Esophagus squamous epithelium (tissue), 5 donors: ENCODE measurements at places on chromosomes 7 and 10. TPM values are rescaled to one million over a fixed set of nuclear protein-coding genes. Genes with fewer than 3 reads are reported as not detected.

The SPDYE2 gene
- not detected for total RNA-seq

- DNase-seq, result no peak
Measured at GRCh38 chr7:112495810-112496462, 15.1 kb downstream of the LSMEM1 start.

DNA sequence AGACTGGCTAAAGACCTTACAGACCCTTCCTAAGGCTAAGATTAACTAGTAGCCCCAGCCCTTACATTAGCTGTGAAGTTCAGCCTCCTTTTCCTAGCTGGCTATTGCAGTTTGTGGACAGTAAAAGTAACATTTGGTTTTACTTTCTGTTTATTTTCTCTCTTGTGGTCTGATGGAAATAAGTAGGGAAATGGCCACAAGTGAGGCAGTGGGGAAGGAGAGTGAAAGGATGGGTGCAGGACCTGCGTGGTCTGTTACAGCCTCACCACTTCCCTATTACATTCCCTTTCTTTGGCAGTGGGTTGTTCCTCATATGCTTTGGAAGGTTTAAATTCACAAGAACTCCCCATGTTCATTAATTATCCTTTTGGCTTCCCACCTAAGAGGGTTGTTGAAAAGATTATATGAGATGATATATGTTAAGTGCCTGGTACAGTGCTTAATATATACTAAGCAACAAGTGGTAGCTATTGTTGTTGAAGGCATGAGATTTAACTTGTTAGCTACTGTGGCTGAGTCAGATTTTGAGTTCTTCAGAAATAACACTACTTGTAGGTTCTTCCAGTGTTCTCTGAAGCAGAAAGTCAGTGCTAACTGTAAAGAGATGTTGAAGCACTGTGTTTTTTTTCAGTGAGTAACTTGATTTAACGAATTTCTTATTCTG lies 181.7 kb downstream of the ST7 start:
- DNase-seq, result no peak

DNA sequence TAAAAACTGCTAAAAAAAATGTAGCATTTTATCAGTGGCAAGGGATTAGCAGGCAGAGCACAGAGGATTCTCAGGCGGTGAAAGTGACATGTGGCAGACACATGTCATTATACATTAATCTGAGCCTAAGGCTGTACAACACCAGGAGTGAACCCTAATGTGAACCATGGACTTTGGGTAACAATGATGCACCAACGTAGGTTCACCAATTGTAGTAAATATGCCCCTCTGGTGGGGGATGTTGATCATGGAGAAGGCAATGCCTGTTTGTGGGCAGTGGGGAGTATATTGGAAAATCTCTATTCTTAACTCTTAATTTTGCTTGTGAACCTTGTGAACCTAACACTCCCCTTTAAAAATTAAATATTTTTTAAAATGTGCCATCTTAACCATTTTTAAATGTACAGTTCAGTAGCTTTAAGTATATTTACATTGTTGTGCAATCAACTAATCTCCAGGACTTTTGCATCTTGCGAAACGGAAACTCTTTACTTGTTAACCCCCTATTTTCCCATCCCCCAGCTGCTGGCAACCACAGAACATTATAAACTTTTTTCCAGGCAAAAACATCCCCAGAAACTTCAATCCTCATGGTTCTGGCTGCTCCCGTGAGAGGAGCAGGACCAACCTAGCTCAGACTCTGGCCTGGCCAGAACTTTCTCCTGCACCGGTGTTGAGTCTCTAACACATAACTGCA lies 29.9 kb downstream of the LRRC20 start:
- DNase-seq, result no peak

DNA sequence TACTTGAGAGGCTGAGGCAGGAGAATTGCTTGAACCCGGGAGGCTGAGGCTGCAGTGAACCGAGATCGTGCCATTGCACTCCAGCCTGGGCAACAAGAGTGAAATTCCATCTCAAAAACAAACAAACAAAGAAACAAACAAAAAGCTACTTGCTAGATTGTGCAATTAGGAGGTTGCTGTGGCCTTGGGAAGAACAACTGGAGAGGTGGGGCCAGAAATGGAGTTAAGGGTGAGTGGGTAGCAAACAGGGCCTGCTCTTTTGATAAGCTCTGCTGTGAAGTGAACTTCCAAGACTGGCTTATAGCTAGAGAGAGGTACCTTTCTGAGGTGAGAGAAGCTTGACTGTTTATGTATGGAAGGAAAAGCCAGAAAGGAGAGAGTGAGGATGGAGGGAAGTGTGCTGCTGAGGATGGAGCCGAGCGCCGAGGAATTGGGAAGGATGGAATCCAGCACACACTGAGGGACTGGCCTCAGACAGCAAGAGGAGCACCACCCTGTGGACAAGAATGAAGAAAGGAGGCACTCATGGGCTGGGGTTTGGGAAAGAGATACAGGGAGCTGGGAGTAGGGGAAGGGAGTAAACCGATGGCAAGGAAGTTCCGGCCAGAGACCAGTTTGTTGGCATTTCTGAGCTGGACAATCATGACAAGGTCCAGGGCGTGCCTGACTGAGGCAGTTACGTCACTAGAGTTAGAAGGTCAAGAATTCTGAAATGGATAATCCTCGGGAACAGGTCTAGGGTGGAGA lies 7.0 kb upstream of the RPEL1 start:
- DNase-seq, result no peak

The SH2D4B gene
- total RNA-seq, result not detected

The COMTD1 gene
- total RNA-seq, result 87.8 TPM

DNA sequence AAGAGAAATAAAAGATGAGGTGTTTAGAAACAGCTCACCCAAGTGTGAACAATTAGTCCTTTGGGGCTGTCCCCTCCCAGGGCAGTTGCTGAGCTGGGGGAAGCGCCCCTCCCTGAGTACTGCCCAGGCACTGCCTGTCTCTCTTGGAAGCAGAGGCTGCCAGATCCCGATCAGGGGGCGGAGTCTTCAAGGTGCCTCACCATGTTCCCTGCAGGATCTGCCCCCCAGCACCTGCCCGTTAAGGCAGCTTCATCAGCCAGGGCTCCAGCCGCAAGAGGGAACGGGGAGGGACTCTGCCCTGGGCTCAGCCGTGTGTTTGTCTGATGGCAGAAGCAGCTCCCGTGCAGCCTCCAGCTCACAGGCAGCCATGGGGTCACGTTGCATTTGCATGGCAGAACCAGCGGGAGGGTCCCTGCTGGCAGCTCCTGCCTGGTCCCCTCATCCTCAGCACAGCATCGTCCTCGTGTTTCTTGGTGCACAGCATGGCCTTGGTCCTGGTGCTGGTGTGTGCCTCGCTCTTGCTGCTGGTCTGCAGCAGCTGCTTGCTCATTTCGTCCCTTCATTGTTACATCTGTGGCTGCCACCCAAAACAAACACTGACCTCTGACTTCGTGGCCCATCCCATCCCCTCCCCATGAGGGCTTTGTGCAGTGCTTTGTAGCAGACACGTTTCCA lies 10.7 kb upstream of the DPYSL4 start:
- DNase-seq, result no peak
